ENCODE measurements at places on chromosomes 13 and 19.
A peak's percentile ranks its signal among the peaks of the same experiment; 100 is the strongest.

DNA sequence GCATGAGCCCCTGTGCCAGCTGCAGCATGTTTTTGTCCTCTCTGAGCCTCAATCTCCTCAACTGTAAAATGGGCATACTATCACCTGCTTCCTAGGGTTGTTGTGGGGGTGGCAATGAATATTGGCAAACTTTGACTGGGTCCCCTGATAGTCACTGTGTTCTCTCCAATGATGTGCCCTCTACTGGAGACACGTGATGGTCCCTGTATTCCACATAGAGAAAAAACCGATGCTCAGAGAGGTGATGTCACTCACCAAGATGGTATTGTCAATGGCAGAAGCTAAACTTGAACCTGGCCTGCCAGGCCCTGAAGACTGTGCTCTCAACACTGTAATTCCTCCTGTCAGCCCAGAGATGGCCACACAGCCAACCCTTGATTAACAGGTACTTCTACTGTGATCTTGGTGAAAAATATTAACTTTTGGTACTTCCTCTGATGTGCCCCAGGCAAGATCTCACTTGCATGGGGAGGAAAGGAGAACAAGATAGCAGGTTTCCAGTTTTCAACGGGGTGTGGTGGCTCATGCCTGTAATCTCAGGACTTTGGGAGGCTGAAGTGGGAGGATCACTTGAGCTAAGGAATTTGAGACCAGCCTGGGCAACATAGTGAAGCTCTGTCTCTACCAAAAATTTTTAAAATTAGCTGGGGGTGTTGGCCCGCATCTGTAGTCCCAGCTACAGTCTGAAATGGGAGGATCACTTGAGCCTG, 3.6 kb downstream of the CEACAM20 start:
- no peak for DNase-seq

- peak; percentile 71 for DNase-seq
These were observed 49.5 kb downstream of the CRYL1 start for GRCh38 chr13:20475927-20476691.

DNA sequence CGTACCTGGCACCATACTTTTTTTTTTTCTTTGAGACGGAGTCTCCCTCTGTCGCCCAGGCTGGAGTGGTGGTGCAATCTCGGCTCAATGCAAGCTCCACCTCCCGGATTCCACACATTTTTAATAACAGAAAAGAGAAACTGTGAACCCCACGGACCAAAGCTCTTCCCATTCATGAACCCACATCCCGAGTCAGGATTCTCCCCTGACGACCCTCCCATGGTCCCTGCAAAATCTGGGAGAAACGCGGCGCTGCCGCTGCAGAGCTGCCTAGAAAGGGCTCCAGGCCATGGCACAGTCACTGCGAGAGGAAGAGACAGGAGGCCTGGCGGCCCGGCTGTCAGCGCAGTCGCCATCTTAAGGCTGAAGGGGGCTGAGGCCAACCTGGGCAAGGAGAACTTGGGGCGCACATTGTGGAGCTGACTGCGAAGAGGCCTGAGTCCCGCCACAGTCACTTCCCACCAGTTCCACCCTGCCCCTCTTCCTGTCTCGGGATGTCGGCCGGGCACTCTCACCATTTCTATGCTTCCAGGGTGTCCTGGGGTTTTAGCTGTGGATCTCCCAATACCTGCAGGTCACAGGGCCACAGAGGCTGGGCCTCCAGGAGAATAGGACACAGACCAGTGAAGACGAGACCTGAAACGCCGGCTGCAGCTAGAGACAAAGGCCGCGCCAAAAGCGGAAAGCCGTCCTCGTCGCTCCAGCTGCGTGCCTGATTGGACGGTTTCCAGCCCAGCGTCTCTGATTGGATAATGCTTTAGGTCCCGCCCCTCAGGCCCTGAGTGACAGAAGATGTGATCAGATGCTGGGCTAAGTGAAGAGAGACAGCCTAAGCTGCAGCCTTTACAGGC, 71.0 kb downstream of the ZNF486 start:
- DNase-seq = peak; percentile 91

- peak; percentile 77 for DNase-seq
These were observed 381 bp downstream of the CKAP2 start for GRCh38 chr13:52455677-52456041.

DNA sequence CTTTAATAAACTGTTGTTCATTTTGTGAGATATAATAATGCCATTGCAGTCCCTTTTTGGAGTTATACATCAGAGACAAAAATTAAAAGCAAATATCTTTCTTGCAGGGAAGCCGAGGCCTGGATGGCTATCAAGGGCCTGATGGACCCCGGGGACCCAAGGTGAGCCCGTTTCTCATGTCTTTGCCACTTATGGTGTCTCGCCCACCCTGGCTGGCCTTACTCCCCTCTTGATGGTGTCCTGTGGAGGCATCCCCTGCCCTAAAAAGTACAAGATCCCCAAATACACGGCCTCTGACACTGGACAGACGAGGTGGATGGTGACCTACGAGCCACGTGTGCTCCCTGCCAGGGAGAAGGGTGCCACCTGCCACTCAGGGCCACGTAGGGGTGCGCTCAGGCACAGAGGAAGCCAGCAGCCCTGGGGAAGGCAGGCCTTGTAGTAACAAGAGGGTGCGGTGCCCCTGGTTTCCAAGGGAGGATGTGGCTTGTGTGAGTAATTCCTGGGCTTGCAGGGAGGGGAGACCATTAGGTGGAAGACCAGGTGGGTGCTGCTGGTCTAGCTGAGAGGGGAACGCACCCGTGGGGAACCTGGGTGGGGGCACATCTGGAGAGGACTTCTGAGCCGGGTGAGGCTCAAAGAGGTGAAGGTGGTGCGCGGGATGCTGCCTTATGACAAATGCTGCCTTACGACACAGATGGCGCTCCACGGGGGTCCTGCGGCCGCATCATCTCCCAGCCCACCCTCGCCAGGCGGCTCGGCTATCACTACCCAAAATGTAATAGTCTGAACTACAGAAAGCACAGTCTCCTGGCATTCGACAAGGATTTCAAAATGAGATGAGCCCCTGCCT, 115.6 kb downstream of the RAB20 start:
- no peak for DNase-seq

DNA sequence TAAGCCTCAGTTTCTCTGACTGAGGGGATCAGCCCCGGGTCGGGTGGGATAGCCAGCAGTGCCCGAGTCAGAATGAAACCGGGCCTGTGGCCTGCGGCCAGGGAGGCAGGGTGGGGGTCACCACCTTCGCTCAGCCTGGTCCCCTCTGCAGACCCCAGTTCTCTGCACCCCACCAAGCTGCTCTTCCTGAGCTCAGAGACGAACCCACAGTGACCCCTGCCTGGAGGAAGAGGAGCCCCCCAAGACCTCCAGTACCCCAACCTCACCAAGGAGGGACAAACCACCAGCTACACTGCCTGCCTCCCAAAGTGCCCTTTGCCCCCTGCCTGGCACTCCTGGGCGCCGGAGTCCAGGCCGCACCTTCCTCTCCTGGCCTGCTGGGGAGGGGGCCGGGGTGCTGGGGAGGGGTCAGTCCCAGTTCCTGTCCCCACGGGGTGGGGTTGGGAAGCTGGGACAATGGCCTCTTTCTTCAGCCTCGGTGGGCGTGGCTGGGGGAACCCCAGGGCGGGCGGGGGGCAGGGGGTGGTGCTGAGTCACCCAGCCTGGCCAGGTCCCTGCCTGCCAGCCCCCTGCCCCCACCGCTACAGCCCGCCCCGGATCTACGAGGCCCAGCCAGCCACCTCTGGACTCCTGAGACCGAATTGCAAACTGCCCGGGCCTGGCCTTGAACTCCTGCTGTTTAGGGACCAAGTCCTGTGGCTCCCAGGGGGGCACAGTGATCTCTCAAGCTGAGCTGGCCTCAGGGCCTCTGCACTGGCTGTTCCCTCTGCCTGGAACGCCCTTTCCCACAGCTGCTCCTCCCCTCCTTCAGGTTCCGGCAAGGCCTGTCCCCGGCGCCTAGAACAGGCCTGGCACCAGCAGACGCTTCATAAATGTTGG, 14.3 kb downstream of the ZBTB7A start:
- no peak for DNase-seq

GRCh38 chr13:93473441-93474270, 247.0 kb downstream of the GPC6 start:
- DNase-seq = no peak

DNA sequence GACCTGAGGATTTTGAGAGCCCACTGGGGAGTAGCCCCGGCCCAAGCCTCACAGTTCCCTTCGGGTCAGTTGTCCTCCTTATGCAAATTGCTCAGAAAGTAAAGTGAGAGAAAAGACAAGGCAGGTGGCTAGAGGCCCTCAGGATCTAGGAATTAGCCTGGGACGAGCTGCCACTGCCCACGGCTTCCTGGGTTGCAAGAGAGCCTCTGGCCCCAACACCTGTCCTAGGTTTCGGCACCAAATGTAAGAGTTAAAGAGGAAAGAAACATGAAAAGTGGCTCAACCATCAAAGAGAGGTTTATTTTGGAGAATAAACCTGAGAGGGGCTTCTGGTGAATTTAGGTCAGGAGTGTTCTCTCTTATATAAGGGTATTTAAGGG, 25.6 kb downstream of the TMEM255B start:
- DNase-seq = no peak

DNA sequence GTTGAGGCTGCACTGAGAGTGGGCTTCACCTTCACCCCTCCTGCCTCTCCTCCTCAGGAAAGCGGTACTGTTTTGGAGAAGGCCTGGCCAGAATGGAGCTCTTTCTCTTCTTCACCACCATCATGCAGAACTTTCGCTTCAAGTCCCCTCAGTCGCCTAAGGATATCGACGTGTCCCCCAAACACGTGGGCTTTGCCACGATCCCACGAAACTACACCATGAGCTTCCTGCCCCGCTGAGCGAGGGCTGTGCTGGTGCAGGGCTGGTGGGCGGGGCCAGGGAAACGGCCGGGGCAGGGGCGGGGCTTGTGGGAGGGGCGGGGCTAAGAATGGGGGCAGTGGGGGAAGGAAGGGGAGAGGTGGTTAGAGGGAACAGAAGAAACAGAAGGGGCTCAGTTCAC, 7.5 kb downstream of the CYP2A13 start:
- no peak for DNase-seq

- no peak for DNase-seq
These were observed 7.8 kb downstream of the NCLN start for GRCh38 chr19:3193256-3194105.

DNA sequence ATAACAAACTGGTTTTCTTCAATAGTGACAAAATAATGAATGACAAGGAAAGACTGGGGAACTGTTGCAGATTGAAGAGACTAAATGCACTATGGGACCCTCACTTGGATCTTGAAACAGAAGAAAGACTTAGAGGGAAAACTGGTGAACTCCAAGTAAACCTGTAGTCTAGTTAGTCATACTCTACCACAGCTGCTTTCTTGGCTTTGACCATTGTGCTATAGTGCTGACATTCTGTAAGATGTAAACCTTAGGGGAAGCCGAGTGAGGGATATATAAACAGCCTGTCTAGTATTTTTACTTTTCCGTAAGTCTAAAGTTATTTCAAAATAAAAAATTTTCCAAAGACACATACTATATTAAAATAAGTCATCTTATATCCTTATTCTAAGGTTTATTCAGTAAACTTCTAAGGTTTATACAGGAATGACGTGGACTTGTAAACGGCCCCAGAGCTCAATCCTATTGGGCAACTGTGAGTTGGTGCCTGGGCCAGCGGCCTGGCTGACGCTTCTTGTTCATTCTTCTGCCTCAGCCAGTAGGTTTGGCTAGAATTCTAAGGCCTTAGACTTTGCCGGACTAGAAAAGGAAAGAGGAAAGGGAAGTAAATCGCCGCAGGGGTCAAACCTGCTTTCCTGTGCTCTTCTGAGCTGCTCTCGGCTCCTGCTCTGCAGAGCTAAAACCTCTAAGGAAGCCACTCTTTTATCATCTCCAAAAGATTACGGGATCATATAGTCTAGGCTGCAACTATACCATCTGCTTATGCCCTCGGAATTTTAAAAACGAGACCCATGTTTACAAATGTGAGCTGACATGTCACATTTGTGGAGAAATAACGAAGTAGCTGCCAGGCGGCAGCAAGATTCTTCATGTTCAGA, 33.6 kb upstream of the UBE2L5 start:
- DNase-seq = no peak

GRCh38 chr19:48154003-48154402, 16.1 kb downstream of the LIG1 start:
- DNase-seq = no peak

- no peak for DNase-seq
These were observed 2.6 kb downstream of the P2RY11 start for GRCh38 chr19:10113964-10114650.

- peak; percentile 69 for DNase-seq
These were observed 3.3 kb upstream of the RGL3 start for GRCh38 chr19:11422163-11423065.

DNA sequence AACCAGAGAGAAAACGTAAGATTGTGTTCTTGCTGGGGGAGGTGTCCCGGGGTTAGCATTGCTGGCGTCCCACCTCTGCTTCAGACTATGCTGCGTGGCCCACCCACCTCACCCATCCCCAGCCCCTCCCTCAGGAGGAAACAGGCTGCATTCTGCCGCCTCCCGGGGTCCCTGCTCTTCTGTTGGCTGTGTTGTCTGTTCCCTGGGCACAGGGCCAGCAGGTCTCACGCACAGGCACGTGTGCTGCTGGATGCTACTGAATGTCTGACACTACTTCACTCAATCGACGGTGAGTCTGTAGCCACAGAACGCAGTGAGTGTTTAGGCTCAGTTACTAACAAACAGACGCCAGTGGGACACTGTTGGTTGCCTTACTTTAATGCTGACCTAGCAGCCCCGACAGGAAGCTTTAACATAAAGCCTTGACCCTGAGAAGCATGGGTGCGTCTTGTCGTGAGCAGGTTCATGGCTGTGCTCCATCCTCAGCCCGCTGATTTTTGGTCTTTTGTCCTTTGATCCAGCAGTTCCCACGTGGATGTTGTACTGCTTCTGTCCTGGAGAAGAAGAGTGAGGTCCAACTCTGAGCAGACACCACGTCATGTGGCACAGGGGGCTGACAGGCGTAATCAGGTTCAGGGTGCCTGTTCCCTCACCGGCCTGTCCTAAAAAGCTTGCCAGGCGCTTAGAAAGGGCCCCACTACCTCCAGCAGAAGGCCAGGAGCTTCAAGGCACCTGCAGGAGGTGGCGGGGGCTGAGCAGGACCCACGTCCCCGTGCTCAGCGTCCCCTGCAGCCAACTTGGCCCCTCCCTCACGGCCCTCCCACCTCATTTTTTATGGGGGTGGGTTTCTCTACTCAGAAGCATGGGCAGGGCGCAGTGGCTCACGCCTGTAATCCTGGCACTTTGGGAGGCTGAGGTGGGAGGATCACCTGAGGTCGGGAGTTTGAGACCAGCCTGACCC, 26.0 kb downstream of the NAXD start:
- no peak for DNase-seq

GRCh38 chr19:6236310-6237291, 43.2 kb downstream of the MLLT1 start:
- DNase-seq = no peak

- no peak for DNase-seq
These were observed 1067.0 kb downstream of the PCDH17 start for GRCh38 chr13:58698531-58698930.

DNA sequence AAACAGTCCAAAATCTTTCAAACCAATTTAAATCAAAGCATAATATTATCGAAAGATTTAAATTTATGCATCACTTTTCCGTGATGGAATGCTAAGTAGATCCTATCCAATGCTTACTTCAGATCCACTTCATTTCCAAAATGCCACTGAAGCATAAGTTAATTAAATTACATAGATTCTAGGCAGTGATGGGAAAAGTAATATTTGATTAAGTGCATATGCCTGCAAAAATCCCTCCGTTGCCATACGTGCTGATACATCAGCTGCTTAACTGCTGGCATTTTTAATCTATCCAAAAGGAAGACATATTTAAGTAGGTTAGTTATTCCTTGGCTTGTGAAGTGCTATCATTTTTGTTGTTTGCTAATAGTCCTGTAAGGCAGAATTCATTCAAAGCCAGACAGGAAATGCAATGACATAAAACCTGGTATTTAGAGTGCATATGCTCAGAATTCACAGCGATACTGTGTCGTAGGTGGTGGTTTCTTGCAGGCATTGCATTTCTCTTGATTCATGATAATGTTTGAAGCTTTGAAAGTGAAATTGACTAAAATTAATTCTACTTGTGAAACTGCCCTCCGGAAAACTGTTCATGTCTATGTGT, 738.3 kb upstream of the GPC6 start:
- DNase-seq = no peak

Measured in stimulated activated CD4-positive, alpha-beta T cell treated with anti-CD3 and anti-CD28 coated beads, Interleukin-1b, Interleukin-23, amount 100 ng/mL, for 48 hours (primary cell).